Stimulated activated CD8-positive, alpha-beta memory T cell treated with anti-CD3 and anti-CD28 coated beads, Interleukin-7, amount 100 ng/mL, for 1 hour (primary cell): ENCODE measurements at places on chromosomes 7 and 10.
A peak's percentile ranks its signal among the peaks of the same experiment; 100 is the strongest.

GRCh38 chr7:140017543-140017942, 45.2 kb downstream of the PARP12 start:
- DNase-seq = no peak

DNA sequence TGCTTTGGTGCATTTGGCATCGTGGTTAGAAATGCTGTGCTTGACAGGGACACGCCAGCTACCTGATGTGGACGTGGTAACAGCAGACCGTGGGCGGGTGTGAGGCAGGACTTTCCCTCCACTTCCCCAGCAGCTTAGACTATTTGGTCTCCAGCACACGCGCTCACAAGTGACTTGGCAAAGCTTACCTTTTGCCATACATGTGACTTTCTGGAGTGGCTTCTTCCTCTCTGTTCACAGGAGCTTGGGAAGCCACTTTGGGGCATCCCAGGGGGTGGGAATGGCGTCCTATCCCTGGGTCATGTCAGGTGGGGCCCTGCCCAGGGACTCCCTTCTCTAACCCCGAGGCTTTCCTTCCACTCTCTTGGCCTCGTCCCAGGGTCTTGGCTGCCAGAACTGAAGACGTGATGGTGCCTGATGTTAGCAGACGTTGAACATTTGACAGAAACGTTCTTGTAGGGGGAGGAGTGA, 228.7 kb upstream of the KLF6 start:
- DNase-seq = no peak

DNA sequence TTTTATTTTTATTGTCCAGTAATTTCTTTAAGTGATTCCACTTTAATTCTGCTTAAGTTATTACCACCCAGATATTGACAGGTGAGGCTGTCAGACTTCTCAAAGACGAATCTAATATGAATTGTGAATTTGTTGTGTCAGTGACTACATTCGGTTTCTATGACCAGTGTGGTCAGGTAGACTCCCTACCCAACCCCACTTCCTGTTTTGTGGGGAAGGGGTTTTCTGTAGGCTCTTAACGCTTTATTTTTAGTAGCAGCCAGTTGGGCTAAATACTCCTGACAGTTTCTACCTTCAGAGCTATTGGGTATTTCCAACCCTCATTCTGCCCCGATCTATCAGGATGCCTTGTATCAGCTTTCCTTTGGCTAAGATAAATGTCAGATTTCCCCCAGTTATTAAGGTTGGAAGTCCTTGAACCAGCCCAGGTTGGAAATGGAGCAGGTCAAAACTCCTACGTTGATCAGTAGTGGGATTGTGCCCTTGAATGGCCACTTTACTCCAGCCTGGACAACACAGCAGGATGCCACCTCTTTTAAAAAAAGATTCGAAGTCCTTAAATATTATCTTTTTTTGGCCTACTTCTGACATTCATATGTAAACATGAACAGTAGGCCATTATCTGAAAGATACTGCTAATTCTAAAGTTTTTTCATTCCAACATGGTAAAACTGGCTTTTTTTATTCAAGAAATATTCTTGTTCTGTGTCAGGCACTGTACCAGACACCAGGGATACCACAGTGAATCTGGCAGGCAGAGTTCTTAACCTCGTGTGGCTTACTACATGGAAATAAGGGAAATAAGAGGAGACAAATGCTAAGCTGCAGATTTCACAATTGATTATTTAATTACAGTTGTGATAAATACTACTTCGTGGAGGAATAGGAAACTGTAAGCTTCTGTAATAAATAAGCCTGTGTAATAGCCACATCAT, 133.3 kb upstream of the SAMD8 start:
- peak; percentile 11 for DNase-seq

GRCh38 chr7:20188567-20188966, 28.6 kb downstream of the MACC1 start:
- DNase-seq = no peak

DNA sequence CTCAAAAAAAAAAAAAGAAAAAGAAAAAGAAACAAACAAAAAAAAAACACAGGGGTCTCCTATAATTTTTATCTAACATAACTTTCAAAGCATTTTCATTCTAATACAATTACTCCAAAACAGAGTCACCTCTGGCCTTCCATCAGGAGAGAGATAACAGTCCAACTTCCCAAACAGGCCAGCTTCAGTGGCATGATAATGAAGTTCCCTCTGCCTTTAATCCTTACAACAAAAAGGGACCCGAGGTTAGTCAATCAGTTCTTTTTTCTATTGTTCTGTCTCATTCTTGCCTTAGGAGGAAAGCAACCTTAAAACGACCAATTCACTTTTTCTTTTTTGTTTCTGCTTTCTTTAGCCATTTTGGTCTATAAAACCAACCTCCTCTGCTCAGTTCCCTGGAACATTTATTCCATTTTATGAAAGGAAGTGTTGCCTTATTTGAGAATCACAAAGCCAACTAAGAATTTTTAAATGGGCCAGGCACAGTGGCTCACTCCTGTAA, 16.5 kb upstream of the FXYD4 start:
- DNase-seq = no peak

GRCh38 chr7:101947899-101948298, 130.5 kb downstream of the CUX1 start:
- no peak for DNase-seq

DNA sequence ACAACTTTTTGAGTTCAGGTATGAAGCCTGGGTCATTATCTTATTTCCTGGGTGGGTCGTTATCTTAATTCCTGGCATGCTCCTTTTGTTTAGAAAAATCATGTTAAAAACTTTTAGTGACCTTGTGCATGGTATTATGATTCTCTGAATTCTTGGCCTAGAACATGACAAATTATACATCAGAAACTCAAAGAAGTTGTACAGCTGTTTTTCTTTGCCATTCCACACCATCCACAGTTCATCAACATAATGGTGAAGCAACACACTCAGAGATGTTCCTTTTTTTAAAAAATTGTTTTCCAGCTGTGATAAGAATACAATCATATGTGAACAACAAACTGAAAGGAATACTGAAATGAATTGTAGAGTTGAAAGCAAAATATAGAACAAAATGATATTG, 149.2 kb upstream of the SEMA3D start:
- no peak for DNase-seq

GRCh38 chr10:96632974-96633710, 46.3 kb upstream of the TM9SF3 start:
- DNase-seq = no peak

DNA sequence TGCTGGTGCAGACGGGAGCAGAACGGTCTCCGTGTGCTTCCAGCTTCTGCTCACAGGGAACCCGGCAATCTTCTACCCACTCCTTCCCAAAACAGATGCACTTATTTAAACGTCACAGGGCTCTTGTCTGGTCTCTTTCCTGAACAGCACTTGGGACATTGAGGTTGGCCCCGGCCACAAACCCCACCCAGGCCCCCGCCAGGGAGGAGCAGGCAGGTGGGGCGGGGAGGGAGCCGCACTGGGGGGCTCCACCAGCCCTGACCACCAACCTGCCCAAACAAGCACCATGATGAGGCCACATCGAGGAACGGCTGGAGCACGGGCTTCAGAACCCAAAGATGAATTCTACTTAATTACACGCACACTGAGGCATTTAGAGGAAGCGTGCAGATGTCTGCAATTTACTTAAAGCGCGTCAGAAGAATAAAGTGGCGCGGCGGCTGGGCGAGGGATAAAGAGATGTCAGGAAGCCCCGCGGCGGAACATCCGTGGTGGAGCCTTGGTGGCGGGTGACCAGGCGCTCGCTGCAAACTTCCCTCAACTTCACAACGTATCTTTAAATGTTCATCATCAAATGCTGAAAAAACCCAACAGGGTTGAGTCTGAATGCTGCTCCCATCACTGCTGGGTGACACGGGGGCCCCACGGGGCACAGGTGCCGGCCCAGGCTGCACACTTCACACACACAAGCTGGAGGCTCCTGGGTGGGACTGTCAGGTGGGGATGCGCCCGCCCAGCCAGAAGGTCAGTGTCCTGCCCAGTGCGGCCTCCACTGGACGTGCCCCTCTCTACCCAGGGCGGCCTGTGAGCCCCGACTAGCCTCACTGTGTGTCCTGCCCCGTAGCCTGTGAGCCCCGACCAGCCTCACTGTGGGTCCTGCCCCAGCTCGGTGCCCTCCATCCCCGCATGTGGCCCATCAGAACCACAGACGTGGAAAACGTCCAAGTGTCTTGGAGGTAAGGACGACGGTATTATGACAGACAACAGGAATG, 279.2 kb downstream of the MAD1L1 start:
- DNase-seq = no peak

GRCh38 chr10:92714152-92714845, 24.5 kb downstream of the HHEX start:
- no peak for DNase-seq

GRCh38 chr10:50362547-50363125, 111.3 kb upstream of the ASAH2 start:
- no peak for DNase-seq

- DNase-seq = no peak
Measured at GRCh38 chr10:69956741-69957230, 95.9 kb upstream of the MACROH2A2 start.

GRCh38 chr10:124738441-124738840, 5.7 kb downstream of the FAM53B start:
- DNase-seq = no peak

- no peak for DNase-seq
Measured at GRCh38 chr10:121112579-121113384, 261.6 kb downstream of the WDR11 start.

DNA sequence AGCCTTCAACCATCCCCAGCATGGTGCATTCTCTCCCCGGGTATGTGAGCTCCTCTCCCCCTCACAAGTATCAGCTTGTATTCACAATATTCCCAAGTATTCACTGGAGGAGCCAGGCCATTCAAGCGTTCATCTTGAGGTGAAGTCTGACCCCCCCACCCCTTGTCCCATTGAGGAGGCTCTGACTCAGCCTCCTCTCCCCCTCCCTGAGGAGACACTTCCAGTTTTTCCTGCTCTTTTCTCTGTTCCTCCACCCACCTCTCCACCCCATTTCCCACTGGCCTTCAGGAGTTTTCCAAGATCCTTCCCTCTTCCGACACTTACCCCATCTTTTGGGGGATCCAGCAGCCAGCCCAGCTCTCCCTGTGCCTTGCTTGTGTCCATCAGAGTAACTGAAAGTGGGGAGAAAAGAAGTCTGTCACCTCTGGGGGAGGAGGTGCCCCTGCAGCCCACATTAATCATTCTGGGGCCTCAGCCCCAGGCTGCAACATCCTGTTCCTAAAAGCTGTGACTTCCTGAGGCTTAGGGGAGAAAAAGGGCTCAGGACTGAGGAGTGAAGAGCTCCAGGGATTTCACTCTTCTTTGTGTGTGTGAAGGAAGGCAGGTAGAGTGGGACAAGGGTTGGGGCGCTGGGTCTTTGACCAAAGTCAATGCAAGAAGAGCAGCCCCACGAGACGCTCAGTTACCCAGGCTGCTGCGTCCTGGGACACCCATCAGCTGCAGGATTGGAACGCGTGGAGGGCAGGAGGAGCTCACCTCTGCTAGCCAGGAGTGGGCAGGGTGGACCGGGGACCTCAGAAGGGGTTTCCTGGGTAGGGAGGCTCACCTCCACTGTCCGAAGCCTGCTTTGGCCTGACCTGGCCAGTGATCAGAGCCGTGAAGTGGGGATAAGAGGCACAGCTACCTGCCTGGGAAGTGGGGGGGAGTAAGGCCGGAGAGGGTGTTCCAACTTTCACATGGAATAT, 1.1 kb downstream of the EPHA1 start:
- no peak for DNase-seq

GRCh38 chr10:67302701-67303100, 376.9 kb downstream of the LRRTM3 start:
- no peak for DNase-seq

DNA sequence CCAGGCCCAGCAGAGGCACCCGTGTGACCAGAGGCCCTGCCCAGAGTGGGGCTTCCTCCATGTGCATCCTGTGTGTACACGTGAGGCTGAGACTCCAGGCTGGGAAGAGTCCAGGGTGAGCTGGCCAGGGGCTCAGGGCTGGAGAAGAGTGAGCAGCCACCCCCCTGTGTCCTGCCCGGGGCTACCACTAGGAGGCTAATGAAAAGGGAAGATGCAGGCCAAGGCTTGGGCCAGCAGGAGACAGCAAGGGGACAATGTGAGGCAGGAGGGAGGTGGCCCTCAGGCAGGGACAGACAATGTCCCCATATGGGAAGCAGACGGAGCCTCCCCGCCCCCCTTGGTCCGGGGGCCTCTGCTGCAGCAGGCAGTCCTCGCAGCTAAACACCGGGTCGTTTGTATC, 102.0 kb downstream of the HIF1AN start:
- no peak for DNase-seq
